ENCODE measurements at places on chromosomes 5 and 9.

- no peak for DNase-seq
Observed at GRCh38 chr9:120109242-120109641, 470.7 kb downstream of the CDK5RAP2 start.

DNA sequence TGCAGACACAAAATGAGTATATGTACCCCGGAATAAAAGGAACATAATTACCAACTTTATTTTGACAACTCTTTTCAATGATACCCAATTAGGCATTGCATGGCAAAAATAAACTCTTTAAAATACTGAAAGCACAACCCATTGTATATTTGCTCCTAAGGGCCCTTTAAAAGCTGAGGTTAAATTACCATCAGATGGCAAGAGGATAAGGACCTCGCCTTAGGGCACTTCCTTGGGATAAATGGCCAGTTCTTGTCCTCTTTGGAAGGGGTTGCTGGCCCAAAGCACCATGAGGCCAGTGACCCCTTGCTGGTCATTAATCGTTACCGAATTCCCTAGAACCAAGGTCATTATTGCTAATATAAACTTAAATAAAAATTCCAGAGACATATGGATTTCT, 46.0 kb downstream of the EBF1 start:
- no peak for DNase-seq

- DNase-seq = no peak
Observed at GRCh38 chr5:170892196-170892595, 30.4 kb downstream of the RANBP17 start.

DNA sequence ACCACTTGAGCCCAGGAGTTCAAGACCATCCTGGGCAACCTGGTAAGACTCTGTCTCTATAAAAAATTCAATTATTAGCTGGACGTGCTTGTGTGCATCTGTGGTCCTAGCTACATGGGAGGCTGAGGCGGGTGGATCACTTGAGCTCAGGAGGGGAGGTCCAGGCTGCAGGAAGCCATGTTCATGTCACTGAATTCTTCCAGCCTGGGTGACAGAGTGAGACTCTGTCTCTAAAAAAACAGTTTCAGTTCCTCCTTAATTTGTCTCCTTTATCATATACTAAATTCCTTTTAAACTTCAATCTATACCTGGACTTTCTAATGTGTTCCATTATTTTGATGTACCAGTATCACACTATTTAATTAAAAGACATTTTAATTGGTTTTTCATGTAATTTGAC, 422.2 kb upstream of the TLE4 start:
- DNase-seq = no peak
